ENCODE measurements at places on chromosomes 5 and 9. TPM values are rescaled to one million over a fixed set of nuclear protein-coding genes. Genes with fewer than 3 reads are reported as not detected.

DNA sequence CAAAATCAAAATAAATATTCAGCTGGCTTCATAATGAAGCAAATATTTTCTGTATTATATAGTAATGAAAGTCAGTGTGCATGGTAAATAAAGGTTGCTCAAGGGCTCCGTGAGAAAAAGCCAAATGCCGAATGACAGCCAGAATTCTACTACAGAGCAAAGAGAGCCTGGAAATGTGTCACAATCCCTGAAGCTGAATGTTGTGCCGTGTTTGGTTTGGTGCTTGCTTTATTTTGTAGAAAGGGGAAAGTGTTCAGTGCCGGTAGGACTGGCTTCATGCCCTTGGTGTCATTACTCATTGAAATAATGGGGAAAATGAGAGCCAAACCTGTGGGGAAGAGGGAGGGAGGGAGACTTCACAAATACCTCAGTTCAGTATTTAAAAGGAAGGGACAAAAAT is 26.8 kb upstream of the ADAMTSL1 start:
- DNase-seq: no peak

The GADD45G gene
- total RNA-seq: 10.9 TPM

GRCh38 chr9:35385042-35385441 is 104.9 kb upstream of the RUSC2 start:
- no peak for DNase-seq

The CCDC192 gene
- total RNA-seq: 0.51 TPM

The C9orf153 gene
- total RNA-seq: 0.55 TPM

DNA sequence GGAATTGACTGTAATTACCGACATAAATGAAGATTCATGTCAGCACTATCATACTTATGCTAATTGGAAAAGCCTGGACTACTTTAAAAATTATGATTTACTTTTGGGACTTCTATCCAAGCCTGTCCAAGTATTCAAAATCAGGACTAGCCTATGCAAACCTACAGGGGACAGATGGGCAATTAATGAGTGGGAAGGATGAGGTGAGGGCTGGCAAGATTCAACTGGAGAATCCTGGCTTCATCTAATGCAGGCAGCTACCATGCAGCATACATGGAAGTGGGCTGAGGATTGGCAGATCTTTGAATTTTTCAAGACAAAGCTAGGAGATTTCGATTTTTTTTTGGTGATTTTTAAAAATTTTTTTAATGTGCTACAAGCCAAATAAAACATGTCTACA is 532.6 kb downstream of the CSNK1G3 start:
- DNase-seq: no peak

DNA sequence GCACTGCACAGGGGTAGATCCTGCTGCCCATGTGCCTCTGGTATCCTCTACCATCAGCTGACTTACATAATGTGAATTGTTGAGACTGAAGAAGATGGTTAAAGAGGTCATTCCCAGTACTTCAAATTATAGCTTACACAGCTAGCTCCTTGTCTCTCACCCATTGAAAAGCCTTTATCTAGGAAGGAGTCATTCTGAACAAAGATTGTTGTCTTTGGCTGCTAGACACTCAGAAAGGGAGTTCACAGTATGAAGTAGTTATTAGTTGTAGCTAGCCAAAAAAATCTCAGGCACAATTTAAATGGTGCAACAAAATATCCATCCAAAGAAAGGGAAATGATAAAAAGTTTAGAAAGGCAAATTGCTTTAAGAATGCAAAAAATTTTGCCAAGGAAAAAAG is 102.0 kb upstream of the NREP start:
- no peak for DNase-seq

DNA sequence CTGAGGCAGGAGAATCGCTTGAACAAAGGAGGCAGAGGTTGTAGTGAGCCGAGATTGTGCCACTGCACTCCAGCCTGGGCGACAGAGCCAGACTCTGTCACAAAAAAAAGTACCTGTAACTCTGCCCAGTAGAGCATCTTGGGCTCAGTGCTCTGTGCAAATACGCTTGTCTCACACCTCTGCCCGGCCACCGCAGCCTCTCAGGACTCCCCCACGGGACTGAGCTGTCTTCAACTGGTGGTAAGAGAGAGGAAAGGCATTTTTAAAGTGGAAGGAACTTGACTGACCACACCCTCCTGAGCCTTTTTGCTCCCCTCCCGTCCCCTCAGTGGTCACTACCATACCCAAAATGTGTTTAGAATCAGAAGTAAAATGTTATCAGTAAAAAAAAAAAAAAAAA is 174.3 kb upstream of the PIK3R1 start:
- DNase-seq: no peak

DNA sequence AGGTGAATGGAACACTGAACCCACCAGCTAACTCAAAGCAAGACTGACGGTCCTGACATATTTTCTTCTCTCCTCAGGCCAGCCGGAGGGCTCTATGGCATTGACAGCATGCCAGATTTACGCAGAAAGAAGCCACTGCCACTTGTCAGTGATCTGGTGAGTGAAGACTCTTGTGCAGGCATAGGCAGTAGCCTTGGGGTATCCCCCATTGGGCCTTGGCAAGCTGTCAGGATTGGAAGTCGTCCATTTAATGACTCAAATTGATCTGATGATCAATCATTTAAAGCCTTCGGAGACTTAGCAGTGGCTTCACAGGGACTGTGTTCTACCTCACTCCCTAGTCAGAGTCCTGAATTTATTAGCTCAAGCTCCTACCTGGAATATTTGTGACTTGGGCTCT is 119.7 kb upstream of the RUSC2 start:
- no peak for DNase-seq

The SEMA5A gene
- 7.9 TPM for total RNA-seq

DNA sequence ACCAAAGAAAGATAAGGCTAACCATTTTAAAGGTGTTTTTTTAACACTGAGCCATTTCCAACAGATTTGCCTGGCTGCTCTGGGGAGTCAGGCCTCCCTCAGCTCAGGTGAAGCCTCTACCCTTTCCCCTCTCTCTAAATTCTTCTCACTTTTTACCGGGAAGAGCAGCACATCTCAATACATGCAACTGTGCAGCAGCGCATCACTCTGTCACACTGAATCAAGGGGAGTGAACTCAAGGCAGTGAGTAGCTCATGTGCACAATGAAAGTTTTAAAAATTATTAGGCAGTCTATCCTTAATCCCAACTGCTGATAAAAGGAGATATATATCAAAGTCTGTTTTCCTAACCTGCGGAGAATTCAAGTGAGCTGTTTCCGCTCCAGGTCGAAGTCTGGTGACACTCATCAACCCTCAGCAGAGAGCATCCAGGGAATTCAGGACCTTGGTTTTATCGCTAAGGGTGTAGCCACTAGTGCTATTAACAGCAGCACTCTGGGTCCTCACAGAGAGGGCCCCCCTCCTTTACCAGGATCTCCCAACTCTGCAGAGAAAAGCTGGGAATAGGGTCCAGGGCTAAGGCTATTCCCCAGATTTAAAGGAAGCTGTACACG is 1.0 kb downstream of the CEMIP2 start:
- no peak for DNase-seq

The TDRD7 gene
- total RNA-seq: 15.1 TPM

- no peak for DNase-seq
These were observed 118.0 kb downstream of the EGFLAM start for GRCh38 chr5:38376404-38376803.

Data from mesenteric fat pad (tissue), 1 donor.